GM12891 (cell line): ENCODE measurements at places on chromosomes 3 and 15.

- peak; percentile 51 for DNase-seq
Observed at GRCh38 chr15:68550498-68551295, 28.1 kb upstream of the CORO2B start.

- no peak for DNase-seq
Observed at GRCh38 chr15:61128343-61128742, 100.8 kb downstream of the RORA start.

GRCh38 chr3:154148541-154148940, 27.4 kb downstream of the ARHGEF26 start:
- DNase-seq: no peak

GRCh38 chr15:85681386-85681785, 113.3 kb downstream of the KLHL25 start:
- no peak for DNase-seq

DNA sequence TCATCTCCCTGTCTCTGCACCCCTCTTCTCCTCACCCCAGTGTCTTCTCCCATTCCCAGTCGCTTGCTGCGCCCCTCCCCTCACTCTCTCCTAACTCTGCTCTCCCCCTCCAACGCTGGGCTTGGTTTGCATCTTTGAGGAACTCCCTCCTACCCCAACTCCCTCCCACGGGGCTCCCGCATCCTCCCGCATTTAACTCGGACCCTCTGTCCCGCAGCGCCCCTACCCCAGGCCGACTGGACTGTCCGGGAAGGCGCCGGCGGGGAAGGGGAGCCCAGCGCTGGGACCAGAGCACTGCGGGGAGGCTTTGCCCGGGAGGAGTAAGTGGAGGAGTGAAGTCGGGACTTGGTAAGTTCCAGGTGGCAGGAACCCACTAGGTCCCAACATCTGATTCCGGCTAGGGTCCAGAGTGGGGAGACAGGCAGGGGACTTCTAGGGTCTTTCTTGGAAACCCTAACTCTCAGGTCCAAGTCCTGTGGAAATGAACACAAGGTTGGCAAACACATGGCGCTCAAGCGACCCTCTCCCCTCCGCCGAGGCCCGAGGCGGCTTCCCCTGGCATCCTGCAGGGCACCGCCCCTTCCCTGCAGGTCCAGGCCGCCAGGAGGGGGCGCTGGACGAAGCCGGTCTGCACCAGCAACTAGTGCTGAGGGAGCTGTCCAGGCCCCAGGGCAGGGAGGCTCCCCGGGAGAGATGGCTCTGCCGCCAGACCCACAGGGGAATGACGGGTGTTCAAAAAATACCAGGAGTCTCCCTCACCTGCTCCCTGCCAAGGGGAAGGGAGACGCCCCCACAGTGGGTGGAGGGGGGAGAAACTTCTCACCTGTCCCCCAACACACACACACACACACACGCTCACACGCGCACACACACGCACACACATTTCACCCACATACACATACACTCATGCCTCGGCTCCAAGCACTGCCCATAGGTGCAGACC, 53.2 kb downstream of the LHFPL4 start:
- peak; percentile 84 for DNase-seq

GRCh38 chr3:4834403-4834866, 144.8 kb upstream of the BHLHE40 start:
- DNase-seq: no peak

DNA sequence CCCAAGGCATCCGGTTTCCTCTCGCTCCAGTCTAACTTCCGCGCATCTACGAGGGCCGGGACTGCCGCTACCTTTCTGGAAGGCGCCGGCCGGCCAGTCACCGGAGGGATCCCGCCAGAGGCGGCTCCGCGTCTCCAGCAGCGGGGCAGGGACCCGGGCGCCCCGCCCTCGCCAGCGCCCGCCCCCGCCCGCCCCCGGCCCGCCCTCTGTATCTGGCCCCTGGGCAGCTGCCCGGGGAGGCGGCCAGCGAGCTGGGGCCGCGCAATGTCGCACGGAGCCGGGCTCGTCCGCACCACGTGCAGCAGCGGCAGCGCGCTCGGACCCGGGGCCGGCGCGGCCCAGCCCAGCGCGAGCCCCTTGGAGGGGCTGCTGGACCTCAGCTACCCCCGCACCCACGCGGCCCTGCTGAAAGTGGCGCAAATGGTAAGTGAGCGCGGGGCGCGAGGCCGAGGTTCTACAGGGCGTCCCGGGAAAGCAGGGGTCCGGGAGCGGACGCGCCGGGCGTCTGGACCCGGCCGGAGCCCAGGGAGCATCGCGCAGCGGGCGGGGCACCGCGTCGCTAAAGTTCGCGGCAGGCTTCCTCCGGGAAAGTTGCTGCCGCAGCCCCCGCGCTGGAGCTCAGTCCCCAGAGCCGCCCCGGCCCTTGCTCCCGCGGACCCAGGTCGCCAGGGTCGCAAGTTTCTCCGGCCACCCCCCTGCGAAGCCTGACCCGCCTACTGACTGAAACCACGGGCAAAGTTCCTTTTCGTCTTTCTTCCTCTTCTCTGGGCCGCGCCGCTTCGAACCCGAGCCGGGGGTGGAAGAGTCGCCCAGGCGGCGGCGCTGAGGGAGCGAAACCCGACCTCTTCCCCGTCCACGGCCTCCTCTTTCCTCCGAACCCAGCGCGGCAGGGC, at the start of gene CMTM7:
Gene CMTM7, plus strand, starts transcription at position 211 of the 893 bp plus-strand sequence. Its CDS starts 54 bp downstream, at position 265.
- no peak for DNase-seq

DNA sequence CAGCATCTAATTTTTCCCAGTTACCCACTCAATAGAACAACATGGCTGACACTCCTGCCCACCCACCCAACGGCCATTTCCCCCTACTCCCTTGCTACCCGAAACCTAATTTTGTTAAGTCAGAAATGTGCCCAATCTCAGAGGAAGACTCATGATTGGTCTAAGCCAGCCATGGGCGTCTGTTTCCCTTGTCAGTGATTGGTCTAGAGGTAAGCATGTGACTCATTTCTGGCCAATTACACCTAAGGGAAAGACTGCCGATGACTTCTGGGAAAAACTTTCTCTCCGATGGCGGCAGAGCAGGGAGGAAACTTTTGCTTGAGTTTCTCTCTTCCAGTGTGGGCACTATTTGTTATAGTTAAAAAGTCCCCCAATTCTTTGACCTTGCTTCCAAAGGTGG, 72.9 kb downstream of the RPLP1 start:
- DNase-seq: no peak

DNA sequence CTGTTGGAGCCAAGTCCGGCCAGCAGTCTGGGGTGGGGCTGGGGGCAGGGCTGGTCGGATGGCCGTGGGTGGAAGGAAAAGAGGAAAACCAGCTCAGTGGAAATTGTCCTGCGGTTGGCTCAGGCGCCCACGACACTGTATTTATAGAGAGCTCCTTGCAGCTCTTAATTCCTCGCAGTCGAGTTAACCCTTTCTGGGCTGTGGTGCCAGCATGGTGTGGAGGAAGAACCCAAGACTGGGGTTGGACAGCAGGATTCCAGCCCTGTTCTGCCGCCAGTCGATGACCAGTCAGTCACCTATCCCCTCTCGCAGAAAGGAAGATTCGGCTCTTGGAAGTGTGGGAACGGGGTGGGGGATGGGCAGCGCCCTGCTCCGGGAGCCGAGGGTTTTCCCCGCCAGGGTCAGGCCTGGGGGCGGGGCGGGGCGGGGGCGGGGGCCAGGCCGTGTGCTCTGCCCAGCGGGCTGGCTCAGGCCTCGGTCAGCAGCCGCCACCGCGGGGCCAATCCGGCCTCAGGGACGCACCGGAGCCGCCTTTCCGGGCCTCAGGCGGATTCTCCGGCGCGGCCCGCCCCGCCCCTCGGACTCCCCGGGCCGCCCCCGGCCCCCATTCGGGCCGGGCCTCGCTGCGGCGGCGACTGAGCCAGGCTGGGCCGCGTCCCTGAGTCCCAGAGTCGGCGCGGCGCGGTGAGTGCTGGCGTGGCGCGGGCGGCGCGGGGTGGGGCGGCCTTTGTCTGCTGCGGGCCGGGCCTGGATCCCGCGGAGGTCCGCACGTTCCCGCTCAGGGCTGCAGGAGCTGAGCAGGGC, at the start of gene CD276:
Gene CD276, plus strand, starts transcription at position 607 of the 804 bp plus-strand sequence. CDS start 15,257 bp downstream, outside the sequence.
- peak; percentile 58 for DNase-seq

DNA sequence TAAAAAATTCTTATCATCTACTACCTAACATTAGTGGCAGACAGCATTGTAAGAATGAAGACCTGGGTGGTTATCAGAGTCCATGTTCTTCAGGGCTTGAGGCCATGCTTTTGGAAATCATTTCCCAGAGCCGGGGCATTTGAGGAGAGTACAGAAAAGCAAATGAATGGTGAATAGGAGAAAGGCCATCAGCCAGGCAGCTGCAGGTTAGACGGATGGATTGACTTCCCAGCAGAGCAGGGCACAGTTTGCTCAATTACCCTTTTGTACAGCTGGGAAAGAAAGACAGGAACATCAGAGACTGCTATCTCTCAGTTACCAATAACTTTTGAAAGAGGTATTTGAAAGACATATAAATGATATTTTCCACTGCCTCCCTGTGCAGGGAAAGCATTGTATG, 135.6 kb downstream of the ALCAM start:
- DNase-seq: no peak

- no peak for DNase-seq
Observed at GRCh38 chr15:91678003-91678402, 175.5 kb upstream of the SLCO3A1 start.

DNA sequence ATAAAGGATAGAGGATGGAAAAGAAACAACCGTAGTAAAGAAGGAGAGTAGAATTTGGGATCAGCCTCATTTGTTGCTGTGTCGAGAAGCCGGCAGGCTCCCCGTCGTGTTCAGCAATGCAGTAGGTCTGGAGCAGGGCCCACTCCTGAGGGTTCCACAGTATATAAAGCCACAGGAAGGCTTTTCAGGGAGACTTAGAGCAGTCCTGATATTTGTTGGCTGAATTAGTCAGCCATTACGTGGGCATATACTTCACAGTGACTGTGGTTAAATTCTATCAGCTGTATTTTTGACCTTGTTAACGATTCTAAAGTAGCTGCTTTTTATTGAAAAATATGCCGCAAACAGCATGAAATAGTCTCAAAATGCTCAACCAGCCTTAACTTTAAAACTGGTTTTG, 149.5 kb downstream of the ITPR1 start:
- DNase-seq: no peak

GRCh38 chr3:37223141-37223558, 48.8 kb upstream of the LRRFIP2 start:
- no peak for DNase-seq

DNA sequence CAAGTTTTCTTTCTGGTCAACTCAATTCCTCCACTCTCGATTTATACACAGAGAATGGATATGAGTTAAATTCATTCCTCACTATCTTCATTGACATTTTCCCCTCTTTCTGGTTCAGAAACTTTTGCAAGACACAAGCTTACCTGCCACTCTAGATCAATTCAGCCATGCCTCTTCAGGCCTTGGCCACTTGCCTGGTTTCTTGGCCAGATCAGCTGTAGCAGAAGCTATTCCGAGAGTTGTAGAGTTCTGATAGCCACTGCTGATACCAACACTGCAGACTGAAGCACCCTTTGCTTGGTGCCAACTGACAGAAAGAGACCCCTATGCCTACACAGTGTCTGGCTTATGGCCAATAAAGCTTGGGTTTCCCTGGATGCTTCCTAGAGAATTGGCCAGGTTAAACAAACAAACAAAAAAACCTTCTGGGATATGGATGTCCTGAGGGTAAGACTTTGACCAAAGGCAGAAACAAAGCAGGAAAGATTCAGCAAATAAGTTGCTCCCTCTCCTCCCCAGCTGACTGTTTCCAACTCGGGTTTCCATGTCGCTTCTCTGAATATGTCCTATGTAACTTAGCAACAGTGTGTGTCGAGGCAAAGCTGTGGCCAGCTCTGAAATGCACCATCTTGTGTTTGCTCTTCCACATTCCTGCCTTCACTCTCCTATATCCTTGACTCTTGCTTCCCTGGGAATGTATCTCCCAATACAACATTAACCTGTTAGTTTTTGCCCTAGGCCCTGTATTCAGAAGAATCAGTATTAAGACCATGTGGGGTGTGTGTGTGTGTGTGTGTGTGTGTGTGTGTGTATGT, 521.6 kb downstream of the EPHA3 start:
- DNase-seq: no peak

GRCh38 chr3:115667738-115668065, 44.4 kb downstream of the GAP43 start:
- no peak for DNase-seq

DNA sequence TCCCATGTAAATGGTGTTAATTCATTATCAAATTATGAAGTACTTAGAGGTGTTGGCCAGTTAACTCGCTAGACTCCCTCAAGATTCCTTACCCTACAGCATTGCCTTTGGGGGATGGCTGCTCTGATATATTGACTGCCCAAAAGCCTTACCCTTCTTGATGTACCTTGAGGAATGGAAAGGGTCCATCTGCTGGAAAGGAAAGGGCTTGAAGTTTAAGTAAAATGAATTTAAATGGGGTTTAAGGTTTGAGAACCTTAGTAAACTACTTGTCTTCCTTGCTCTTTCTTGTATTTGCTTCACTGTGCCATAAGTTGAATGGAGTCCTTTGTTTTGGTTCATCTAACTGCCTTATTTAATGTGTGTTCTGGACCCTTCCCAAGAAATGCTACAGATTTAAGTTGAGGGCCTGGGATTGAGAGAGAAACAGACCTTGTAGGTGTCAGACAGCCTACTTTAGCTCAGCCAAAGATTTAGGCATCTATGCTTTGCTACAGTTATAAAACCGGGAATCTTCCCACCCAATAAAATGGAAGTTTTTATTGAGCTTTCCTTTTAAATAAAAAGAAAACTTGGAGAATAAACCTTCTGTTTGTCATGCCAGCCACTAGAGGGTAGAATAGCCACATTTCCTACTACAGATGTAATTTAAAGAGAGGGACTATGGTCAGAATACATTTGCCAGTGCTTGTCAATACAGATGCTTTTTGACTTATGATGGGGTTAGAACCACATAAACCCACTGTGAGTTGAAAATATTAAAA, 25.3 kb downstream of the CMSS1 start:
- DNase-seq: no peak

DNA sequence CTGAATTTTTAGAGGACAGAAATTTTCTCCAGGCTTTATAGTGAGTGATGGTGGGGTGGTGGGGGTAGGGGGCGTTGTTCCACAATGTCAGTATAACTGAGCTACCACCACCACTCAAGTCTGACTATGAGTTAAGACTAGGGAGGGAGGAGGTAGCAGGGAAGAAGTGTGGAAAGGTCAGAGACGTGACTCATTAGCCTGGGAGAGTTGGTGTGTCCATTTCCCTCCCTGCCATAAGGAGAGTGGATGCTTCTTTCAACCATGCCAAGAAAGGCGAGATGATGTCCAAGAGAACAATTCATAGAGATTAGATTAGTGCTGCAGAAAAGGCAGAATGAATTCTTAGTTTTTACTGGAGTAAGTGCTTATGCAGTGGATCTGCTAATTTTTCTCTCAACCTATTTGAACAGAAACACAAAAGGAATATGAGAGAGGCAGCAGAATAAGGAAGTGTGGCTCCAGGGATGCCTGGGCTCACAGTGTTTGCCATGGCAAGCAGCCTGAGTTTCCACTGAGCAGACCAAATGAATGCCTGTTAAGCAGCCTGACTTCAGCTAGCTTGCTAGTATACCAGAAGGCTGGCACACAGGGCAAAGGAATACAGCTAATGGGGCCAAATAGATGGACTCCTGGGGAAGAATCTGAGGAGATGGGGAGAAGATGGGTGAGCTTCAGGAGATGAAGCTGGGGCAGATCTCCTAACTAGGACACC, 708.9 kb downstream of the NTRK3 start:
- no peak for DNase-seq

DNA sequence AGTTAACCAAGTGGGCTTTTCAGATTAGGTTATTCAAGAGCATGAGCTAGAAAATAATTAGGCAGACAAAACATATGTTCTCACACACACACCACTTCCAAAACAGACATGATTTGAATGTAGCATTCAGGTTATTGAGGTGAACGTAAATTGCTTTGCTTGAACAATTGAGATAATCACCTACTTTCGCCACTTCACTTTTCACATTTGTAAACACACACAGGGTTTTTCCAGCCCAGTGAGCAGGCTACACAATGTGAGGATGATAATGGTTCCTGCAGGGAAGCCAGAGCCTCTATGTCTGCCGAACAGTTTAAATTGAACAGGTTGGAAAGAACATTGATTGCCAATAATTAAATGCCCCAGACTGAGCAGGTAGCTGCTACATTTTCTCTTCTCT, 560.8 kb downstream of the OCA2 start:
- DNase-seq: no peak
